Activated naive CD8-positive, alpha-beta T cell treated with anti-CD3 and anti-CD28 coated beads for 36 hours (primary cell): ENCODE measurements at places on chromosomes 7 and 10.

DNA sequence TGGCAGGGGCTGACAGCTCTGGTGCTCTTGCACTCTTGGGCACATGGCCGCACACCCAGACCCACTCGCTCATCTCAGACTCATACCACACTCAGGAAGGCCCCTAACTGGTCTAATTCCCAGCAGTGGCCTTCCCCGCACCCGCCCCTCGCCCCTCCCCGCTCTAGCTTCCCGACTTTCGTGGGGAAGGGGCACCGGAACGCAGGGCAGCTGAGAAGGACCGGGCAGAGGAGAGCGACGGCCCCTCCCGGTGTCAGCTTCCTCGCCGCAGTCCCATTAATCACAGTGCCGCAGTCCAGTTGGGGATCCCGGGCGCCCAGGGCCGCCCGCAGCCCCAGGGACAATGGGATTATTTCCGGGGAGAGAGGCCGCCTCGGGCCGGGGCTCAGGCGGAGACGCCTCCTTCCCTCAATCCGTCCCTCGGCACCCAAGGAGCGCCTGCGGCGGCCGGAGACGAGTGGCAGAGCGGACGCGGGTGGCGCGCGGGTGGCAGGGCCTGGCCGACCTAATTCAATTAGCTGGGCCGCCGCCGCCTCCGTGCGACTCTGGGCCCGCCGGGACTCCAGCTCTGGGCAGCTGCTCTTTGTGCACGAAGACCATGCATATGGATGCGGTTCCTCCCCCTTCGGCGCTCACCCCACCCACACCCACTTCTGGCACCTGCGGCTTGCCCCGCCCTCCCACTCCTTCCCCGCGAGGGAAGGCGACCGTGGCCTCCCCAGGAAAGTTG lies 7.8 kb upstream of the TLX1 start:
- no peak for DNase-seq

DNA sequence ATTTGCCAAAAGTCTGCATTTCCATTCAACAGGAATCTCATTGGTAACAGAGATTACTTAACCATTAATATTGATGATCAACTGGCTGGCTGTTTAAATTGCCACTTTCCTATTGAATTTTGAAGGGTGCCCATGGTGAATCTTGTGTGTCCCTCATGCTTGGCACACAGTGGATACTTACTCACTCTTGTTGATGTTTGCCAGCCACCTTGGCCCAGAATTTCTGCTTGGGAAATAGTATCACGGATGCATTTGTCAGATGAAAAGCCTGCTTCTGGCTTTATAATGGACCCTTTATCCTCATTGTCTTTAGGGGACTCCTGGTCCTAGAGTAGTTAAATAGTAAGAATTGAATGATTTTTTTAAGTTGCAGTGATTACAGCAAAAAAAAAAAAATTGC lies 52.0 kb downstream of the MMRN2 start:
- DNase-seq: no peak

DNA sequence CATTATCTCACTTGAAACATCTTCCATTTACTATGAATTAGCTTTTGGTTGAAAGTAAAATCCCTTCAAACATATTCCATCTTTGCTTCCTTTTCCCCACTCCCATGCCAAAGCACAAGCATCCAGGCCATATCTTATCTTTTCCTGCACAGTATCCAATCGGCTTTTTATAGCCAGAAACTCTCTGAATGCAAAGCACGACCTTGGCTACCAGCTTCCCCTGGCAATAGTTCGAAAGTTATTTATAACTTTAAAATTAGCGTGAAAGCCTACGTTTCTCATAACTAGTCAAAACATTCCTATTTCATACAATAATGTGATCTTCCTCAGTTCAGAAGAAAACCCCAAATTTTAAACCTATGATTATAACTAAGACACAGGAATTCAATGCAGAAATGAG lies 440 bp downstream of the CTNNA3 start:
- no peak for DNase-seq

DNA sequence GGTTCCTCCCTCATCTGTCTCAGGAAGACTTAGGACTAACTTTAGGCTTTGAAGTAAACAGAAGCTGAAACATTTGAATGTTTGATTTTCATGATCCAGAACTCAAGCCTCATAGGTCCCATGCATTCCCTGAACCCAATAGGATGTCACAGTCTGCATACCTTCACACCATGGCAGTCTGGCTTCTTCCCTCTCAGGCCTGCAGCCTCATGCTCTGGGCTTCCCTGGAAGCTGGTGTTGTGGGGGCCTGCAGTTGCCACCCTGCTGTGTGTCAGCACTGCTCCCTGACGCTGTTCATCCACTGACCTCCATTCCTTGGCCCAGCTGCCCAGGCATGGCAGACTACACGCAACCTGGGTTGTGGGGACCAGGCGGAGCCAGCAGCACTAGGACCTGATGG lies 267.5 kb upstream of the KAT6B start:
- no peak for DNase-seq

DNA sequence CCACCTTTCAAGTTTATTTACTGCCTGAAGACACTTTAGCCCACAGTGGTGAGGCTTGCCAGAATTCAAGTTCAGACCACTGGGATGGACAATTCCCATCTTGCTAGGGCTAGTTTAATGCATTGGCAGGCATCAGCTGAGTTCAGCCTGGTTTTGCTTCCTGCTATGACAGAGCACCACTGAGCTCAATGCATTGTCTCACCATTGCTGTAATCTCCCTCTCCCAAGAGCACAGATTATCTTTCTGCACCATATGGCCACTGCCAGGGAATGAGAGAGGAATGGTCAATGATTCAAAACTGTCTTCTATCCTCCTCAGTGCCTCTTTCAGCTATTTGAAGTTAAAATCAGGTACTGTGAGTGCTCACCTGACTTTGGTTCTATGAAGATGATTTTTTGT lies 160.8 kb downstream of the XPNPEP1 start:
- no peak for DNase-seq

DNA sequence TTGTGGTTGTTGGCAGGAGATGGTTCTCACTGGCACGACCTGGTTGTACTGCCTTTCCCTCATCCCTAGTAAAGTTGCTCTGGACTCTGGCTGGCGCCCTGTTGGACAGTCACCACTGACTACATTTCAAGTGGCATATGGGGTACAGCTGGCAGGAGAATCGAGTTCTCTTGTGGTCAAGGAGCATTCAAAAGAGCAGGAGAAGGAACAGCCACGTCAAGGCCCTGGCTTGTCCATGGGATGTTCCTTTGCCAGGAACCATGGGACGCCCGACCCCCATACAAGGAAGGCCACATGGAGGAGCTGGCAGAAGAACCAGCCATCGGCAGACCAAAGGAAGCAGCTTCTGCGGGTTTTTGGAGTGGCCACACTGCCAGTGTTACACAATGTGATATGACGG lies 87.0 kb upstream of the SLC25A13 start:
- no peak for DNase-seq

- DNase-seq: no peak
These were observed 299.8 kb downstream of the CCDC3 start for GRCh38 chr10:12701696-12702095.

- no peak for DNase-seq
These were observed 573.3 kb downstream of the GALNT17 start for GRCh38 chr7:71705217-71705616.

DNA sequence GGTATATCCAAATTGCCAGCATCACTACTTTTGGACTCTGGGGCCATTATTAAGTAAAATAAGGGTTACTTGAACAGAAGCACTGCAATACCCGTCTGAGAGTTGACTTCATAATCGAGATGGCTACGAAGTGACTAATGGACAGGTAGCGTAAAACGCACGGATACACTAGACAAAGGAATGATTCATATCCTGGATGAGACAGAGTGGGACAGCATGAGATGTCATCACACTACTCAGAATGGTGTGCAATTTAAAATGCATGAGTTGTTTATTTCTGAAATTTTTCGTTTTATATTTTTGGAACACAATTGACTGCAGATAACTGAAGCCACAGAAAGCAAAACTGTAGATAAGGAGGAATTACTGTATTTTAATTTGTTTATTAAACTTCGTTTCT lies 421.5 kb upstream of the LRGUK start:
- DNase-seq: no peak

- no peak for DNase-seq
These were observed 123.9 kb upstream of the PPIF start for GRCh38 chr10:79223091-79224048.

DNA sequence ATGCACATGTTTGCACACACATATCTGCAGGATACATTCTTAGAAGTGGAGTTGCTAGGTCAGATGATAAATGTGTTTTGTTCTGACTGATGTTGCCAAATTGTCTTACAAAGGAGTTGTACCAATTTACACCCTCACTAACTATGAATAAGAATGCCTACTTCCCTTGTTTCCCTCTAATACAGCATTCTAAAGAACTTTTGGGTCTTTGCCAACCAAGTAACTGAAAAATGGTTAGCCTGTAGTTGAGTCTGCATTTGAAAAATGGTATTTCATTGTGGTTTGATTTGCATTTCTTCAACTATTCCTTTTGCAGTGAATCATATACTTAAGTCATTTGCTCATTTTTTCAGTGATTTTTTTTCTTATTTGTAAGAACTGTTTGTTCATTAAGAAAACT lies 48.4 kb downstream of the TMEM26 start:
- no peak for DNase-seq

DNA sequence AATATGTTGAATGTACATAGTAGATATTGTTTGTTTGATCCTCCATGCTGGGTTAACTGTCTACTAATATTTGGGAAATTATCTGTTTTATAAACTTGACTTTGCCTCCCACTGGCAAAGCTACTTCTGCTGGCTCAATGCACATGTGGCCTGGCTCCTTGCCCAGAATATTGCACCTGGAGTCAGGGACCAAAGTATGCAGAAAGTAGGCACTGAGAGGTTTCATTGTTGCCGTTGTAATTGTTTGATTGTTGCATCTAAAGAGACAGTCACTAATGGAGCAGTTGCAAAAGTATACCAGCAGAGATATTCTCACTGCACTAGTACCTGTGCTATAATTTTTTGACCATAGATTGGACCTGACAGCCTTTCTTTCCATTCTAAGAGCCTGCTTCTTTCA lies 137.8 kb upstream of the CNTNAP2 start:
- no peak for DNase-seq

- DNase-seq: no peak
These were observed 491.8 kb upstream of the FOXK1 start for GRCh38 chr7:4190010-4190981.

DNA sequence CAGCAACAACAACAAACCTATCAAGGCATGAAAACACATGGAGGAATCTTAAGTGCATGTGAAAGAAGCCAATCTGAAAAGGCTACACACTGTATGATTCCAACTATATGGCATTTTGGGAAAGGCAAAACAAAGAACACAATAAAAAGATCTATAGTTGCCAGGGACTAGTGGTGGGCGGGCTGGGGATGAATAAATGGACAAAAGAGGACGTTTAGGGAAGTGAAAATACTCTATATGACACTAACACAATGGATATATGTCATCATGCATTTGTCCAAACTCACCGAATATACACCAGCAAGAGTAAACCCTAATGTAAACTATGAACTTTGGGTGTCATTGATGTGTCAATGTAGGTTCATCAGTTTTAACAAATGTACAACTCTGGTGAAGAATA lies 89.1 kb downstream of the SEMA3E start:
- no peak for DNase-seq

- no peak for DNase-seq
These were observed 187.5 kb upstream of the FEZF1 start for GRCh38 chr7:122492007-122492406.

DNA sequence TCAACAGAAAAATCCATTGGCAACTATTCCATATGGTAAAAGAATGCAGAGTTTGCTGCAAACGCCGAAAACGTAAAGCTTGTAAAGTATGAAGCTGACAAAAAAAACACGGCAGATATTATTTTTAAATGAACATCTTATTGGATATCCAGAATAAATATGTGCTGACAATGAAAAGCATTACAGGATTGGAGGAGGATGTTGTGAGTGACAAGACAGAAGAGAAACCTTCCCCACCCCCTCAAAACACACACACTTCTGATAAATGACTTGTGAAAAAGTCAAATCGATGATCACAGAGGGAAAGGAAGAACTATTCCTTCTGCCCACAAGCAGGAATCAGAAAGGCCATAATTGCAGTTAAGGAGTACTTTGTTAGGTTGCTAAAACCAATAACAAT lies 14.6 kb downstream of the FAM131B start:
- DNase-seq: no peak

GRCh38 chr7:44534087-44534486 lies 7.0 kb downstream of the NPC1L1 start:
- DNase-seq: no peak

- no peak for DNase-seq
These were observed 238.8 kb downstream of the POLR1F start for GRCh38 chr7:19470031-19470430.

GRCh38 chr10:100829097-100829870 lies 83.5 kb upstream of the SLF2 start:
- no peak for DNase-seq

DNA sequence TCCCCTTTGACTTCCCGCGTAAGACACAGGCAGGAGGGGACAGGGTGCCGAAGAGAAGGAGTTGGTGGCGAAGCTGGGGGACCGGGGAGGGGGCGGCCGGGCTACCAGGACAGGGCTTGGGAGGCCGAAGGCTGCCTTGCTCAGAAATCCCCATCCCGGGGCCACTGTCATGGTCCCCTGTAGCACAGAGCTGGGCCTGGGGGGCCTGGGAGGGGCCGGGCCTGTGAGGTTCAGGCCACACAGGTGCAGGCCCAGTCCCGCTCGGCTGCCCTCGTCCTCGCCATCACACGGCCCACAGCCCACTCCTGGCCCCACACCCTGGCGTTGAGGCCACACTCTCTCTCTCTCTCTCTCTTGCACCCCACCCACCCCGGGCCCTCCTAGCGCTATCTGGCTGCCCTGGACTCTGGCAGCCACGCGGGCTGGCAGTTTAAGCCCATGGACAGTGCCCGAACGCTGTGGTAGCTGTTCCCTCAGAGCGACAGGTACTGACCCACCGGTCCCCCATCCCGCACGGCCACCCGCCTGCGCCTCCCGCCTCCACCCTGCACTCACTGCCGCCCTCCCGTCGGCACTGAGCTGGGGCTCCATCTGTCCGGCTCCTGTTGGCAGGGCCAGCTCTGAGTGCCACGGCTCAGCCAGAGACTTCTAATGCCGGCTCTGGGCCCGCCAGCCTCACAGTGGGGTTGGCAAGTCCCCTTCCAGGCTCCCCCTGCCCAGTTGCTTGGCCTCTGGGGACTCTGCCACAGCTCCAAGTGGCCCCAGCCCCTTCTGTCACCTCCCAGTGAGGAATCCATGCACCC lies 28.0 kb downstream of the TTYH3 start:
- no peak for DNase-seq

- no peak for DNase-seq
These were observed 39.2 kb downstream of the CD36 start for GRCh38 chr7:80677629-80678028.

- DNase-seq: no peak
These were observed 377.6 kb downstream of the PHTF2 start for GRCh38 chr7:78176171-78176570.
